ENCODE measurements at places on chromosomes 13 and 19.

GRCh38 chr13:33727297-33728083 lies 90.5 kb upstream of the RFC3 start:
- no peak for DNase-seq

DNA sequence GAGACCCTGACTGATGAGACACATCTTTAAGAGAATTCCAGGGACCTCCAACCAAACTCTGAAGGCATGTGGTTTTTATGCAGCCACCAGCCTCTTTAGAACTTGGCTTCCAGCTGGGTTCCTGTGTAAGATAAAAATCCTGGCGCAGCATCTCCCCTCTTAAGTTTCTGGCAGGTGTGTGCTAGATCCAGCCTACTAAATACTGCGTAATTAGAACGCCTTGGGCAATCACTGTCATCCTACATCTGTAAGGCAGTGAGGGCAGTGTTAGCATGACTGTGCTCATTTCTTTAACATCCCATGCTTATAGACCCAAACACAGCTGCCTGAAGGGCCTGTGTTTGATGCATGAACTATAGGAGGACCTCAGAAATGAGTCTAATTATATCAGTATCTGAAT lies 173.5 kb upstream of the OBI1 start:
- no peak for DNase-seq

GRCh38 chr13:106701771-106702341 lies 133.9 kb upstream of the ARGLU1 start:
- DNase-seq: no peak

DNA sequence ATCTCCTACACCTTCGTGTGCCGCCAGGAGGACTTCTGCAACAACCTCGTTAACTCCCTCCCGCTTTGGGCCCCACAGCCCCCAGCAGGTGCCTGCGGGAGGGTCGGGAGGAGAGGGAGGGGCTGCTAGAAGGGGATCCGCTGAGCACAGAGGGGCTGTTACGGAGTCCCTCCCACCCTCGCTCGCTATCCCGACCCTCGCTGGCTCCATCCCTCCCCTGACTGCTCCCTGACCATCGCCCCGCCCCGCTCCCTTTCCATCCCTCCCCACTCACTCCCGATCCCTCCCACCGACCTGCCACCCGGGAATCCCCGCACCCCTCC lies 780 bp downstream of the CD177 start:
- no peak for DNase-seq

DNA sequence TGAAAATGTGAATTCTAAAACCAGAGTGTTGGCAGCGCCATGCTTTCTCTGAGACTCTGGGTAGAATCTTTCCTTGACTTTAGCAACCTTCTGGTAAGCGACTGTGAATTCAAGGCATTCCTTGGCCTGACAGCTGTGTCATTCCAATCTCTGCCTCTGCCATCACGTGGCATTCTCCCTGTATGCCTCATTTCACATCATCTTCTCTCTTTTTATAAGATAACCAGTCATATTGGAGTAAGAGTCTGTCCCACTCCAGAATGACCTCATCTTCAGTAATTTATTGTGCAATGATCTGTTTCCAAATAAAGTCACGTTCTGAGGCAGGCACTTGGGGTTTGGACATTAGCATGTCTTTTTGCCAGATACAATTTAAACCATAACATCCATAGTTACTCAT lies 103.4 kb upstream of the POSTN start:
- DNase-seq: no peak

DNA sequence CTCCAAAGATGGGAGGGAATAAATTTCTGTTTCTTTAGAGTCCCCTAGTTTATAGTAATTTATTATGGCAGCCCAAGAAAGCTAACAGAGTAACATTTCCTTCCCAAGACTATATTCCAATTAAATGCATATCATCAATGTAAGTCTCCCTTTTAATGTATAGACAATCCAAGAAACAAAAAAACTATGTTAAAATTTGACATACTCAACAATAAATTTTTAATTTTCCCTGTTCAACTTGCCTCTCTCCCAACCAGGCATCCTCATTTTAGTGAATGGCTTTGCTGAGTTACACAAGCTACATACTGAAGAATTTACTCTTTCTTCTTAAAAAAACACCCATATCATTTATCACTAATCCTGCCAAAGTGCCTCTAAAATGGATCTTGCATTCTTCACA lies 1357.7 kb downstream of the PCDH9 start:
- DNase-seq: no peak

- no peak for DNase-seq
Observed at GRCh38 chr13:49858178-49858856, 65.8 kb upstream of the KPNA3 start.

GRCh38 chr19:35868172-35868822 lies at the start of gene APLP1:
APLP1 (plus strand) TSS chr19:35868574; CDS start chr19:35868637, 63 bp downstream.
- peak; percentile 72 for DNase-seq

DNA sequence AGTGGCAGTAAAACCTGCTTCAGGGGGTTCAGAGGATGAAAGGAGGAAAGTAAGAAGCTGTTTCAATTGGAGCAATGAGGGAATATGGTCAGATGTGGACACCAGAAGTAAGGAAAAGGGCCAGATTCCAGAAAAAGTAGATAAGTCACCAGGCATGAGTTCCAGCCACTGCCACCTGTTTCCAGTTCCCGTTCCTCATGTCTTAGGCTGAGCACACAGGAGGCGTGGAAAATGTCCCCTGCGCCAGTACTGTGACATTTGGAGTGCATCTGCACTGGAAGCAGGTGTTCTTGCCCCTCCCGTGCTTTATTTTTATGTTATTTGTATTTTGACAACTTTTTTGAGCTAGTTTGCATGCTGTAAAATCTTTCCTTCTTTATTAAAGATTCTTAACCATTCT lies 25.3 kb downstream of the LMO7 start:
- no peak for DNase-seq

GRCh38 chr13:95784900-95785290 lies 108.0 kb downstream of the DNAJC3 start:
- DNase-seq: no peak

DNA sequence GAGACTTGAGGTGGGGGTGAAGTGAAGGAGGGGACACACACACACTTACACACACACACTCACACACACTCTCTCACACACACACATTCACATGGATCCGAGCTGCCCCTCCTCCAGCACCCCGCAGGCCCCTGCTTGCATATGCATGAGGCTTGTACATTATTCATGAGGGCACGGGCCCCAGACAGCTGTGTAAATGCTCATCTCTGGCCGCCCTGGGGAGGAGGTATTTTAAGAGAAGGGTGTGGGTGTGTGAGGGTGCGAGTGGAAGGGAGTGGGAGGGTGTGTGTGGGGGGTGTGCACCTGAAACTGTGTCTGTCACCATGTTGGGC lies 2.4 kb downstream of the NCAN start:
- DNase-seq: no peak

DNA sequence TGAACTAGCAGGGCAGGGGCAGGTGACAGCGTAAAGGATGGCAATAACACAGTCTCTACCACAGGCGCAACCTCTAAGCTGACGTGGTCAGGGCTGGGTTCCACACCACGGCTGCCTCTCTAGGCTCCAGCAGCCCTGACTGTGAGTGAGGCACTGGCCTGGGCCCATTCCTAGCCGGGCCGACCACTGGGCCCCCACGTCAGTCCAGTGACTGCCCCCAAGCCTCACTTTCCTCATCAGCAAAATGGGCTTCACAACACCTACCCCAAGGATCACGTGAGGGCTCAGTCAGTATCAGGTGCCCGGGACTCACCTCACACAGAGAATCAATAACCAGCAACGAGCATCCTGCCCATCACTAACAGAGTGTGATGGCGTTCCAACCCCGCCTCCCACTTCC lies 5.2 kb downstream of the ZFR2 start:
- DNase-seq: no peak

GRCh38 chr19:4456843-4457653 lies 546 bp downstream of the UBXN6 start:
- no peak for DNase-seq

GRCh38 chr13:49388091-49388635 lies 55.7 kb downstream of the CAB39L start:
- DNase-seq: no peak

GRCh38 chr13:31675440-31675953 lies 63.8 kb upstream of the RXFP2 start:
- no peak for DNase-seq

GRCh38 chr13:112928972-112929782 lies 39.8 kb upstream of the MCF2L start:
- DNase-seq: no peak

GRCh38 chr19:4707322-4707721 lies 16.3 kb downstream of the DPP9 start:
- DNase-seq: no peak

GRCh38 chr19:47107953-47108746 lies 5.4 kb downstream of the ZC3H4 start:
- DNase-seq: no peak

- DNase-seq: no peak
Observed at GRCh38 chr13:75129331-75129730, 352.6 kb downstream of the TBC1D4 start.

DNA sequence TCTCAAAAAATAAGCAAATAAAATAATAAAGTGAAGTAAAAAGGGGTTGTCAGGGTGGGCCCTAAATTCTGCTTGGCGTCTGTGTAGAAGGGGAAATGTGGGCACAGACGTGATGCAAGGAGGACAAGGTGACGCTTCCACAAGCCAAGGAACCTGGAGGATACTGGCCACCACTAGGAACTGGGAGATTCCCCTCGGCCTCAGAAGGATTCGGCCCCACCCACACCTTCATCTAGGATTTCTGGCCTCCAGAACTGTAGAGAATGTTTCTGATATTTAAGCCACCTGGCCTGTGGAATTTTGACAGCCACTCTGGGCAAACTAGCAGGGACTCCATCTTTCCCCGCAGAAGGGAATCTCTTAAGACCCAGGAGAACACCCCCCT lies 1.1 kb downstream of the PLEKHJ1 start:
- DNase-seq: no peak

DNA sequence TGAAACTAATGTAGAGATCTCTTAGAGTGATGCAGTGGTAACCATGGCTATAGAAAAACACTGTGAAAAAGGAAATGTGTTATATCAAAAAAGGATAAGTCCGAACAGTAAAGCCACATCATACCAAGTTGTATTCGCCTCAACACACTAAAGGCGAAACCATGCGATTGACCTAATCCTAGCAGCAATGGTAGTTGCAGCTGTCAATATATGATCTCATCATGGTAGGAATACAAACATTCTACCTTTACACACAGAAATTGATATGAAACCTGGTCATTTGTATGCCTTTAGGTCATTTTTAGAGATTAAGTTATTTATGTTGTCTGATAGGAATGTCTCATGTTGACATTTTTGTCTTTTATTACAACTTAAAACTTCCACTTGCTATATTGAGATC lies 271.9 kb downstream of the SLITRK6 start:
- DNase-seq: no peak

- no peak for DNase-seq
Observed at GRCh38 chr13:31009166-31009565, 76.7 kb downstream of the TEX26 start.

DNA sequence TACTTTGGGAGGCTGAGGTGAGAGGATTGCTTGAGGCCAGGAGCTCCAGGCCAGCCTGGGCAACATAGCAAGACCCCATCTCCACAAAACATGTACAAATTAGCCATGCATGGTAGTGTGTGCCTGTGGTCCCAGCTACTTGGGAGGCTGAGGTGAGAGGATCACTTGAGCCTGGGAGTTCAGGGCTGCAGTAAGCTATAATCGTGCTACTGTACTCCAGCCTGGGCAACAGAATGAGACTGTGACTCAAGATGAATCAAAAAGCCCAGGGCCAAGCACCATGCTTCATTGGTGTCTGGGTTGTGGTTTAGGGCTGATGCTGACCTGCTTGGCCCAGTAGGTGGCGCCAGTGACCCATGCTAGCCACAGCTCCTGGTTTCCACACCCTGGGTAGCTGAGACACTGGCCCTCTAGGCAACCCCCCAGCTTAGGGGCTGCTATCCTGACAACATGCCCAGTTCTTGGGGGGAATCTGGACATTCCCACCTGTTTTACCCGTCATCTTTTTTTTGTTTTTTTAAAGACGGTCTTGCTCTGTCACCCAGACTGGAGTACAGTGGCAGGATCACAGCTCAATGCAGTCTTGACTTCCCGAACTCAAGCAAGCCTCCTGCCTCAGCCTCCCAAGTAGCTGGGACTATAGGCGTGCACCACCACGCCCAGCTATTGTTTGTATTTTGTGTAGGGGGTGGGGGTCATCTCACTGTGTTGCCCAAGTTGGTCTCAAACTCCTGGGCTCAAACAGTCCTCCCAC lies 5.5 kb downstream of the CCDC124 start:
- peak; percentile 65 for DNase-seq

DNA sequence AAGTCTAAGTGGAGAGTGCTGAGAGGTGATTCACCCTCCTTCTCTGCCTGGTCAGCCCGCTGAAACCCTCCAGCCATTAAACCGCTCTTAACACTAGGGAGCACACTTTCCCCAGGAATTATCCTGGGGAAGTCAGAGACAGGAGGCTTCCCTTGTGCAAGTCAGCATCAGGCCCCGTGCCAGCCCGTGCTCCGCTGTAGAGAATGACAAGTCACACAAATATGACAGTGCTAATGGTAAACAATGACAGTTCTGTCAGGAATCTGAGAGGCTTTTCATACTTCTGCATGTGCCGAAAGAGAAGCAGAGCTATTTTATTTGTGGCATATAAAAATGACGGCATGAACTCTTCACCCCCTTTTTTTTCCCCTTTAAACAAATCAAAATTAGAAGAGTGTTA lies 816.9 kb upstream of the SLC10A2 start:
- DNase-seq: no peak

GRCh38 chr19:40219721-40220276 lies 1.6 kb upstream of the TTC9B start:
- DNase-seq: no peak

- no peak for DNase-seq
Observed at GRCh38 chr13:19581675-19582074, 20.3 kb upstream of the TPTE2 start.

GRCh38 chr19:33736158-33736557 lies 60.5 kb upstream of the KCTD15 start:
- no peak for DNase-seq

GRCh38 chr13:114314074-114314912 lies at the start of gene CHAMP1:
CHAMP1 (plus strand) TSS chr13:114314503; CDS start chr13:114323843, 9,340 bp downstream.
- peak; percentile 86 for DNase-seq

- no peak for DNase-seq
Observed at GRCh38 chr19:45492627-45493470, 4.0 kb downstream of the RTN2 start.

DNA sequence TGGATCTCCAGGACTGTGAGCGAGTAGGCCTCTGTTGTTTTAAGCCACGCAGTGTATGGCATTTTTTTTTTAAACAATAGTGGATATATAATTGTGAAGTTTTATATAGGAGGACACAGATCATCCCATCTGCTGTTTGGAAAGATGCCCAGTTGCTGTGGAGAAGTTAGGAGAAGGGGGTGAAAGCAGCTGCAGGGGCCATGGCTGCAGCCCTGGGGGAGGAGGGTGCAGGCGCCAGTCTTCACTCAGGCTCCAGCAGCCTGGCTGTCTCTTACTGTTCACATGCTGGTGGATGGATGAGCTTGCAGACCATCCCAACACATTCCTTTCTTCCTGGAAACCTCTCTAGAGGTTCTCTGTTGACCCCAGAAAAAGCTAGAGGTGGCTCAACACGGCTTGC lies 242.3 kb downstream of the TEX29 start:
- no peak for DNase-seq
